ENCODE measurements at places on chromosomes 7 and 10.
A peak's percentile ranks its signal among the peaks of the same experiment; 100 is the strongest.

DNA sequence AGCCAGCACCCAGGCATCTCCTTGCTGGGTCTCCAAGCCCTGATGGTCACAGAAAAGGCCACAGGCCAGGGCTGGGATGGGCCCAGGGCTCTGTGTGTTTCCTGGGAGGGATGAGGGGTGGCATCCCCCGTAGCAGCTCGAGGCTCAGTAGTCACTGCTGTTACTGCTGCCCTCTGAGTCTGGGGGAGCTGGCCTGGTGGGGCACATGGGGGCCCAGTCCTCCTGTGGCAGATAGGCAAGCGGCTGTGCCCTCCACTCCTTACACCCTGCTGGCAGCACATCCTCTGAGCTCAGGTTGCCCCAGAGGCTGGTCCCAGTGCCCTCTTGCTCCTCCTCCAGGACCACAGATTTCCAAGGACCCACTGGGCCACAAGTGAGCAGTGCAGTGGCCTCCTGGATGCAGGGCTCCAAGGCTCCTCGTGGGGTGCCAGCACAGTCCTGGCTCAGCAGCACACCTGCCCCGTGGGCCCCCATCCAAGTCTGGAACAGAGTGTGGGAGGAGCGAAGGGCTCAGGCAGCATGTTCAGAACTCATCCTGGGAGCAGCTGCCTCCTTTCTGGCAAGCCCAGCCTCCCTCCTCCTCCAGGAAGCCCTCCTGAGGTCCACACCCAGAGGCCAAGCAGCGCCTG lies 31.5 kb upstream of the TUBB8 start:
- no peak for DNase-seq

DNA sequence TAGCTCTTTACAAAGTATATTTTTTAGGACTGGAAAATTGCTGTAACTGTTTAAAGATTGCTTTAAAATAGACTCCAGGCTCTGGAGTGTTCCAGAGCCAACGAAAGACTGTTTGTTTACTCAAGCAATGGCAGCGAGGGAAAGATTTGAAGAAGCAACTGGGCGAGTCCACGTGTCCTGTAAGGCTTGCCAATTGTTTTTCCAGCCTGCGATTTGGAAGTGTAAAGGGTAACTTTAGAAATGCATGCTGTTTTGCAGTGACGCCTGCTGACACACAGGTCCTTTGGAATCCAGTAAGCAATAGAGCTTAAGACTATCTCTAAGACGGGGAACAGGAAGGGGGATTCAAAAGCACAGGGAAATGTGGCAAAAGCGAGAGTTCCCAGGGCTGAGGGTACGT lies 55.8 kb downstream of the TACC2 start:
- peak; percentile 41 for DNase-seq

GRCh38 chr7:134527979-134528371 lies 608 bp downstream of the AKR1B10 start:
- DNase-seq, result peak; percentile 80

DNA sequence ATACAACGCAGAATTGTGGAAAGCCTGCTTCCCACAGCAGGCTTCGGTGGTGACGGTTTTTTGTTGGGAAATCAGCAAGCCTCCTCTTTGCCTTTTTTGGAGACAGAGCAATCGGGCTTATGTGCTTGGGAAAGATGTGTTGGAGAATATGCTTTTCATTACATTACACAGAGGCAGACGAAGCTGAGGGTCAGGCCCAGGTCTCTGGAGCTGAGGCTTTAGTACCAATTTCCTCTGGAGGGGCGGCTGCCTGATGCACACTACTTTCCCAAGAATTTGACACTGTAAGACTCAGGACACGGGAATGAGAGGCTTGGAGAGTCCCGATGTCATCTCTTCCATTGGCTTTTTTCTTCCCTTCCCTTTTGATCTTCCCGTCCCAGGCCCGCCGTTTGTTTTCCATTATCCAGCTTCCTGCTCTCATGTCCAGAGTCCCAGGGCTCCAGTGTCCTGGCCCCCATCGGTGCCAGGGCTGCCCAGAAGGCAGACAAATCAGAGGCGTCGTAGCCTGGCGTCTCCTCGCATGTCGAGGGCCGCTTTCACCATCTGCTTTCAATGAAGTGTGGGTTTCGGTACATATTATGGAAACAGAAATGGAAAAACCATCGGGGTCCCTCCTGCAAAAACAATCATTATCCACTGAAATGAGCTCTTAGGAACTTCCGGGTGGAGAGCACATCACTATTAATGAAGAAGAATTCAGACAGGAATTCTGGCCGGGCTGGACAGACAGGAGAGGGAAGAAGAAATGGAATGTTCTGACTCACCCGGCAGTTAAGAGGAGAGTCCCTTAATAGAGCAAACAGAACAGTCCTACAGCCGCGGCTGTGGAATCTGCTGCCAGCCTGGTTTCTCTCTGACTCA lies 123.0 kb upstream of the JCAD start:
- DNase-seq, result peak; percentile 88

DNA sequence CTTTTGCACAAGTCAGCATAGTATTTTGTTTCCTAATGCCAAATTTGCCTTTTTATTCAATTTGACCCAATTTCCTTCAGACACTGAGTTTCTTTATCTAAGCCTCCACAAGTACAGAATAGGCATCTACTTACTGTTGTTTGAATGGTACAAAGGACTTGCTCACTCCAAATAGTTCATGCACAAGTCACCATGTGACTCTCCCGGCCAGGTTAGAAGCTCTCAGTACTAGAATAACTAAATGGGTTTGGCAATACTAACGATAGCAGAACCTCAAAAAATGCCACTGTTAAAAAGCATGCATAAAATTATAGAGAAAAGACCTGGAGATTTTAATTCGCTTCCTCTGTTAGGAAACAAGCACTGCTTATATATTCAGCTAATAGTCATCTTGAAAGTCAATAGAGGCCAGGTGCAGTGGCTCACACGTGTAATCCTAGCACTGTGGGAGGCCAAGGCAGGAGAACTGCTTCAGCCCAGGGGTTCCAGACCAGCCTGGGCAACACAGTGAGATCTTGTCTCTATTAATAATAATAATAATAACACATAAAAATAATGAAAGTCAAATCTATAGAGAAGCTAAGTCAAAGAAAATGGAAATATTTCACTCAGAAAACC lies 335.8 kb upstream of the MBL2 start:
- DNase-seq, result no peak
